Small intestine (tissue), 16 donors: ENCODE measurements at places on chromosomes 5 and 9. TPM values are rescaled to one million over a fixed set of nuclear protein-coding genes. Genes with fewer than 3 reads are reported as not detected.

DNA sequence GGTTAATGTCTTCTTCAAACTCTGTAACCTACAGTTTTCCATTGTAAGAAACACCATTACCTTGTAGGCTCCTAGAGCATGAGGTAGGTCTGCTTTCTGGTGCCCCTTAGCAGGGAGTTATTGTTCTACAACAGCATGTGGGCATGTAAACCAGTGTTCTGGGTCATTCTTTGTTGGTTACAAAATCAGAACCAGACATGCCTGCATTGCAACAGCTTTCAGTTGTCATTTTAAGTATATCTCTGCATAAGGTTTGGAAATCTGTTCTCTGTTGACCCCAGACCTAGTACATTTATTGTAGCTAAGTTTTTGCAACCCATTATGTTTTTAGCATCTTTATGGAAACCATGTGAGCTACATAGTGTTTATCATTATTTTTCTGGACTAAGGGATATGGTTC, 10.9 kb downstream of the RGMB start:
- H3K27me3 ChIP-seq = no peaks in the 10 kb centered on the region
- no peak for DNase-seq
- H3K4me1 ChIP-seq = peaks cover 18% of the 10 kb centered on the region
- no peak overlapping the region for H3K27ac ChIP-seq
- H3K36me3 ChIP-seq = no peaks in the 10 kb centered on the region

DNA sequence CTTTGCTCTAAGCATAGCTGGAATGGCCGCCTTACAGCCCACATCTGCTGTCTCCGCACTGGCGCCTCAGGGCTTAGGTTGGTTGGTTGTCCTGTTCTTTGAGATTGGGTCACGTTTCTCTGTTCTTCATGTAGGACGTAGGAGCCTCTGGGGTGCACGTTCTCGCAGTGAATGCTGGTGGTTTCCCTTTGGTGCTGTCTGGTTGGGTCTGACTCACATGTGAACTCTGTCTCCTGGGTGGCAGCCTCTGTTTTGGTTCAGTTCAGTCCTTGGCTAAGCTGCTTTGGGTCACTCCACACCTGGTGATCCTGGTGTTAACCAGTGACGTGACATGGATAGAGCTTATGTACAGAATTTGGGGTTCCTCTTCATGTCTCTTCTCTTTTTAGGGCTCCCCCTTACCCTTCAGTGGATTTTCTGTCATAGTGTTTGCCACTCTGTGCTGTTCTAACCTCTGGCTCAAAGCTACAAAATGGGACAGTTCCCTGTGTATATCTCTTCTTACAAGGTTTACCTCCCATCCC, 12.6 kb upstream of the LPCAT1 start:
- no peaks in the 10 kb centered on the region for H3K36me3 ChIP-seq
- H3K4me1 ChIP-seq = no peaks in the 10 kb centered on the region
- peak overlapping the region; percentile 54 for H3K27ac ChIP-seq
- no peaks in the 10 kb centered on the region for H3K27me3 ChIP-seq
- no peak overlapping the region for H3K4me3 ChIP-seq
- peak; percentile 82 for DNase-seq

Gene MSANTD3
- 6.5 TPM for polyA plus RNA-seq

Gene CCDC152
- 4.1 TPM for polyA plus RNA-seq

Gene SEMA5A
- 1.9 TPM for polyA plus RNA-seq

Gene SLC6A19
- 192 TPM for polyA plus RNA-seq
